ENCODE measurements at places on chromosomes 11 and 22.

GRCh38 chr11:7520011-7520942, 6.5 kb downstream of the PPFIBP2 start:
- DNase-seq, result no peak

- no peak for DNase-seq
These were observed 388.2 kb downstream of the KCNA4 start for GRCh38 chr11:29628609-29629008.

GRCh38 chr11:5684036-5684645, 733 bp downstream of the TRIM5 start:
- DNase-seq, result no peak

GRCh38 chr11:104151404-104152204, 12.3 kb downstream of the PDGFD start:
- no peak for DNase-seq

- no peak for DNase-seq
These were observed 49.2 kb upstream of the KCNQ1OT1 start for GRCh38 chr11:2748814-2749554.

Data from A549 (cell line).